ENCODE measurements at places on chromosomes 1 and 21.

- no peak for DNase-seq
Observed at GRCh38 chr21:28791595-28792282, 200.9 kb downstream of the LTN1 start.

- no peak for DNase-seq
Observed at GRCh38 chr1:211639475-211640300, 35.7 kb downstream of the NEK2 start.

DNA sequence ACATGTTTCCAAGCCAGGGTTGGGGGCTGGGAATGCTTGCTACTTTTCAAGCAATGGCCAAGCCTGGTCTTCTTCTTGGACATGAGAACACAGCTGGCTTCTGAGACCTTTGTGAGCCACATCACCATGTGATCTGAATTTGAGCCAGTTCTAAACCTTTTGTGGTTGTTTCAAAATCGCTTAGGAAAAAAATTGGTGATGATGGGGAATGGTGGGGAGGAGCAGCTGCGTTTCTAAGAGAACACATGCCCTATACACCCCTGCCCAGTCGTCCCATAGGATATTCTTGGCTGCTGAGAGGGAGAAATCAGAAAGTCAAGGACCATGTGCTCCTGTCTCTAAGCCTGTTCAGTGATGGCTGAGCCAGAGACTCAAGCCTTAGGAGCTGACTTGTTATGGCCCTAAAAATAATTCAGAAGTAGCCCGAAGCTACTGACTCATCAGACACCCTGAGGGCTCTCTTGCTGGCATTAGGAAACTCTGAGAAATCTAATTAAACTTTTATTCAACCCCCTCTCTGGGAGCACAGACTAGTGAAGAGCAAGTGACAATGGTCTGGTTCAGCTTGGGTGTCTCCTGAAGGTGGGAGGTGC is 30.5 kb downstream of the CCDC185 start:
- DNase-seq, result no peak

DNA sequence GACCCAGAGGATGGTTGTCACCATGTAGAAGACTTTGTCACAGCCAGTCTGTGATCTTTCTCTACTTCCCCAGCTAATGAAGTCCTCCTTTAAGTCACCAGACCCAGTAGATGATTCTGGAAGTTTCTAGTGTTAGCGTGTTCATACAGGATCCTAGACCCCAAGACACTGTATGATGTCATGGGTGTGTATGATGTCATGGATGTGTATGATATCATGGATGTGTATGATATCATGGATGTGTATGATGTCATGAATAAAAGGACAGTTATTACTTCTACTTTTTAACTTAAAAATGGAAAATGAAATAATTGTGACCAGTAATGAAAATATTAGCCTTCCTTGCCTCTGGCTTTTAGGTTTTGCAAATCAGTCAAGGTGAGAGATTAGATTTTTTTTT is 260.0 kb downstream of the FMN2 start:
- DNase-seq, result no peak

DNA sequence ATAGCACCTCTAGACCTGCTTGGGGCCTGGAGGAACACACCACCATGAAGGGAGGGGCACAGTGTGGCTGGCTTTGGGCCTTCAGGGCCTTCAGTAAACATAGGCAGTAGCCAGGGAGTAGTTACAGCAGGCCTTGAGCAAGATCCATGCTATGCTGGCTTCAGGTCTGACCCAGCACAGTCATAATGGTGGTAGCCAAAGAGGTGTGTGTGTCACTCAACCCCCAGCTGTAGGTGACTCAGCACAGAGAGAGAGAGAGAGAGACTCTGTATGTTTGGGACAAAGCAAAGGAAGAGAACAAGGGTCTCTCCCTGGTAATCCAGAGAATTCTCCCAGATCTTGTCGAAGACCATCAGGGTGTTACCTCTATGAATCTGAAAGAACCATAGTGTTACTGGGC is 250.5 kb upstream of the PKN2 start:
- no peak for DNase-seq

DNA sequence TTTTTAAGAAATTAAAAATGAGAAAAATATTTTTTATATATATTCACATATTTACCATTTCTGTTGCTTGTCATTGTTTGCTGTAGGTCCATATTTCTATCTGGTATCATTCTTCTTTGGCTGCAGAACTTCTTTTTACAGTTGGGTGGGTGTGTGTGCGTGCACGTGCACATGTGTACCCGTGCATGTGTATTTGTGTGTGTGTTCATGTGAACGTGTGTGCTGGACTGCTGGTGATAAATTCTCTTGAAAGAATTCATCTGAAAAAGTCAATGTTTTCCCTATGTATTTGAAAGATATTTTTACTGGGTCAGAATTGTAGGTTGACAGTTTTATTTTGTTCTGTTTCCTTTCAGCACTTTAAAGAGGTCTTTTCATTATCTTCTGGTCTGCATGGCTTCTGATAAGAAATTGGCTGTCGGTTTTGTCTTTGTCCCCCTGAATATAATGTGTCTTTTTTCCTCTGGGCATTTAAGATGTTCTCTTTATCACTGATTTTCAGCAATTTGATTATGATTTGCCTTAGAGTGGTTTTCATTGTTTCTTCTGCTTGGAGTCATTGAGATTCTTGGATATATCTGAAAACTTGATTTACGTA is 34.5 kb upstream of the DPH5 start:
- no peak for DNase-seq

- DNase-seq, result no peak
Observed at GRCh38 chr1:240402326-240402725, 209.6 kb downstream of the GREM2 start.

- DNase-seq, result no peak
Observed at GRCh38 chr1:245126530-245126929, 28.3 kb upstream of the KIF26B start.

Data from HuH-7.5 (cell line).